Activated naive CD8-positive, alpha-beta T cell treated with anti-CD3 and anti-CD28 coated beads for 36 hours (primary cell): ENCODE measurements at places on chromosomes 4 and X. TPM values are rescaled to one million over a fixed set of nuclear protein-coding genes. Genes with fewer than 3 reads are reported as not detected.

GRCh38 chr4:66000510-66001117 lies 330.3 kb upstream of the EPHA5 start:
- no peak for DNase-seq

DNA sequence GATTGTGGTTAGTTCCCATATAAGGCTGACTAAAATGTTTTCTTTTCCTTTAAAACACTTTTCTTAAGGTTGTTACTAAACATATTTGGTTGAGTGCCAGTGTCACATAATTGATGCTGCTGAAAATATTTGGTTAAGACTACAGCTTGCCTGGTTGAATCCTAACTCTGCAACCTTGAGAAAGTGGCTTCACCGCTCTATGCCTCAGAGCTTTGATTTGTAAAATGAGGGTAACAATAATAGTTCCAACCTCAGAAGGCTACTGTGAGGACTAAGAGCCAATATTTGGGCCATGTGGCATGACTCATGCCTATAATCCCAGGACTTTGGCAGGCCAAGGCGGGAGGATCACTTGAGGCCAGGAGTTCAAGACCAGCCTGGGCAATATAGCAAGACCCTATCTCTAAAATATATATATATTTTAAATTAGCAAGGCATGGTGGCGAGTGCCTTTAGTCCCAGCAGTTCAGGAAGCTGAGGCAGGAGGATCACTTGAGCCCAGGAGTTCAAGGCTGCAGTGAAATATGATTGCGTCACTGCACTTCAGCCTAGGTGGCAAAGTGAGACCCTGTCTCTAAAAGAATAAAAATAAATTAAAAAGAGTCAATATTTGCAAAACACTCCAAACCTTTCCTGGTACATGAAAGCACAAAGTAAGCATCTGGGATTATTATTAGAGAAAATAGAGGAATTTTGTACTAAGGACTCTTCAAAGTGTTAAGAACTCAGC lies 7.1 kb upstream of the NEIL3 start:
- no peak for DNase-seq

DNA sequence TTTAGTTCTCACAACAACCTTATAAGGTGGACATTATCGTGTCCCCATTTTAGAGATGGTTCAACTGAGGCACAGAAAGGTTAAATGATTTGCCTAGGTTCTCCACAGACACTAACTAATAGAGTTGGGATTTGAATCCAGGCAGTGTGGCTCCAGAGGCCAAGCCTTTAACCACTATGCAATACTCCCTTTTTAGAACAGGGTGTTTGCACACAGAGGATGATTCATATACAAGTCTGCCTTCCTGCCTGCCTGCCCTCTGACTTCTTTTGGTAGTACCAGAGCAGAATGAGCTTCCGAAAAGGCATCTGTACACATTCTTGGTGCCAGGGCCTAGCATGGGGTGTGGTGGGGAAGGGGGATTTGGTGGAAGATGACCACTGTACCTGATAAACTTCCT lies 150.8 kb upstream of the ARHGEF9 start:
- no peak for DNase-seq

DNA sequence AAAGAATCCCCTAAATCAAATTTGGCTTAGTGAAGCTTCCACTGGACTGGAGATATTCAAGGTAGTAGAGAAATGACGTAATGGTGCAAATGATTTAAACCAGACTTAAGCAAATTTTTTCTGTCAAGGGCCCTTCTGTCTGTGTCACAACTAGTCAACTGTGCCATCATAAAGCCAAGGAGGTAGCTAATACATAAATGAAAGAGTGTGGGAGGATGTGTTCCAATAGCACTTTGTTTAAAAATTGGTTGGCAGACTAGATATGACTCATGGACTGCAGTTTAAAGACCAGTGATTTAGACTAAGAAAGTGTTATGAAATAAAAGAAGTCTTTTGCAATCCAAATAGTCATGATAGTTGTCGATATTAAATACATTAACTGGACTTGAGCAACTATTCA lies 24.3 kb upstream of the TEX13C start:
- DNase-seq, result no peak

DNA sequence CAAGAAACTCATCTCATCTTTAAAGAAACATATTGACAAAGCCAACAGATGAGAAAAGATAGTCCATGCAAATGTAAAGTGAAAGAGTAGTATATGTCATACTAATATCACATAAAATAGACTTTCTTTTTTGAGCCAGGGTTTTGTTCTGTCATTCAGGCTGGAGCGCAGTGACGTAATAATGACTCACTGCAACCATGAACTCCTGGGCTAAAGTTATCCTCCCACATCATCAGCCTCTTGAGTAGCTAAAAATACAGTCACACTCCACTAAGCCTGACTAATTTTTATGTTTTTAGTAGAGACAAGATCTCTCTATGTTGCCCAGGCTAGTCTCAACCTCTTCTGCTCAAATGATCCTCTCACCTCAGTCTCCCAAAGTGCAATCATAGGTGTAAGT lies 51.8 kb upstream of the TRAM1L1 start:
- no peak for DNase-seq

DNA sequence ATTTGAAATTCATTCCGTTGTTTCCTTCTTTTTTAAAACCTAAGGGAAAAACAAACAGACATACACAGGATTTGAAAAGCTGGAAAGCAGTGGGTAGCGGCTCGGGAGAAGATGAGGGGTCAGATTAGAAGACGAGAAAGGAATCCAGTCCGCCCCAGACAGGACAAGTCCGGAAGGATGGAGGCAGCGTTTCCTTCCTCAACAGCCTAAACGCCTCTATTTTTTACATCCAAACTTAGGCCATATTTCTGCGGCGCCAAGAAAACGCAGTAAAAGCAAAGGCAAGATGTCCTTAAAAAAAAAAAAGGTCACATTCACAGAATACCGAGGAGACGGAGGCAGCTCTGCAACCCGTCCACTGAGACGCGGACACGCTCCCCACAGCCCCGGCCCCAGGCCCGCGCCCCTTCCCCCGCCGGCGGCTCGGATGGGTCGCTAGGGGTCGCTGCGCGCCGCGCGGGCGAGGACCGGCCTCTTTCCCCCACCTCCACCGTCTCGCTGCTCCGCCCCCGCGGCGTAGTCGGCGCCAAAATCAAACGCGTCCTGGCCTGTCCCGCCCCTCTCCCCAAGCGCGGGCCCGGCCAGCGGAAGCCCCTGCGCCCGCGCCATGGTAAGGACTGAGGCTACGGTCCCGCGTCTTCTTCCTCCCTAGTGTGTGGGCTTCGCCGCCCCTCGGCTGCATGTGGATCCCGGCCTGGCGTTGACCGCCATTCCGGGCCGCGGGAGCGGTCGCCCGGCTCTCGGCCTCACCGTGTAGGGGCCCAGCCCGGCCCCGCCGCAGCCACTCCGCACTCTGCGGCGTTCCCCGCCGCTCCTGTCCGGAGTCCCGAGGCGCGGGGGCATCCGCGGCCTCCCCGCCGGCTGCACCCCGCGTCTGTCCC lies at the start of gene MND1:
Gene MND1, plus strand, starts transcription at position 558 of the 881 bp plus-strand sequence. Its CDS starts 50 bp downstream, at position 608.
- peak; percentile 94 for DNase-seq

GRCh38 chrX:6184900-6185515 lies 43.7 kb downstream of the NLGN4X start:
- DNase-seq, result no peak

DNA sequence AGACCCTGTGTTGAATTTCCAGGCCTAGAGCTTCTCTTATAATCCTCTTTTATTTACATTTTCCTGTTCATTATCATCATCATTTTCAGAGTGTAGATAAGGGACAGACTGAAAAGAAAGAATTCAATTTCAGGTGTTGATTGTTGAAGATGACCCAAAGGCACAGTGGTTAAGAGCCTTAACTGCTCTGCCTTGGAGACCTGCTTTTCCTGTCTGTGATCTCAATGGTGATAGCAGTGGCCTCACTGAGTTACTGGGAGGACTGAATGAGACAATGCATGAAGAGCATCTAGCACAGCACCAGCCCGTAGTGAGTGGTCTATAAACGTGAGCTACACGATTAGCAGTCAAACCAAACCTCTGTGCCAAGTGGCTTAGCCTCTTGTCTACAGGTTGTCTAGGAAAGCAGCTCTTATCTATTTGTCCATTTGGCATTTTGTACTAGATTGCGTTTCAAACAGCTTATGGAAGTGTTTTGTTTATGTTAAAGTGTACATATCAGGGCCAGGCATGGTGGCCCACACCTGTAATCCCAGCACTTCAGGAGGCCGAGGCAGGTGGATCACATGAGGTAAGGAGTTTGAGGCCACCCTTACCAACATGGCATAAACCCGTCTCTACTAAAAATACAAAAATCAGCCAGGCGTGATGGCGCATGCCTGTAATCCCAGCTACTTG lies 41.5 kb downstream of the SETD7 start:
- no peak for DNase-seq

GRCh38 chr4:152101556-152102435 lies 341.0 kb upstream of the GATB start:
- no peak for DNase-seq

DNA sequence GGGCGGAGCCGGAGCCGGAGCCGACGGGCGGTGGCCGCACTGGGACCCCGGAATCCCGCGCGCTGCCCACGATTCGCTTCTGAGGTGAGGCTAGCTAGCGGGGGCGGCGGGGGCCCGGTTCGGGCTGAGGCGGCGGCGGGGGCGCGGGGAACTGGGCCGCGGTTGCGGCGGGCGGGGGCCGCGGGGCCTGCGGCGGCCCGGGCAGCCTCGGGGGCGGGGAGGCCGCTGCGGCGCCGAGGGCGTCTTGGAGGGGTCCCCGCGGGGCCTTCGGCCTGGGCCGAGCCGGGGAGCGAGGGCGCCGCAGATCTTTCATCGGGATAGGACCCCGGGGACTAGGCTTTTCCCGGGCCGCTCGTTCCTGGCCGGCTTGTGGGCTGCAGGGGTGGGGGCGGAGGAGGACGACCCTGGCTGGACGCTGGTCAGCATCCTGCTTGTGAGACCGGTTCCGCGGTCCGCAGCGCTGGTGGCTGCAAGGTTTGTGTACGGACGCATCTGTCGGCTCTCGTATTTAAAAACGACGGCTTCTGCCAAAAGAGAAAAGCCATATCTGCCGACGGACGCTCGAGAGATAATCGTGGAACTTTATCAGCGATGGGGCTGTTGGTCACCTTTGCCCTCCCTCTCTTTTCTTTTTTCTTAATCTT lies 419 bp downstream of the ADD1 start:
- DNase-seq, result no peak

DNA sequence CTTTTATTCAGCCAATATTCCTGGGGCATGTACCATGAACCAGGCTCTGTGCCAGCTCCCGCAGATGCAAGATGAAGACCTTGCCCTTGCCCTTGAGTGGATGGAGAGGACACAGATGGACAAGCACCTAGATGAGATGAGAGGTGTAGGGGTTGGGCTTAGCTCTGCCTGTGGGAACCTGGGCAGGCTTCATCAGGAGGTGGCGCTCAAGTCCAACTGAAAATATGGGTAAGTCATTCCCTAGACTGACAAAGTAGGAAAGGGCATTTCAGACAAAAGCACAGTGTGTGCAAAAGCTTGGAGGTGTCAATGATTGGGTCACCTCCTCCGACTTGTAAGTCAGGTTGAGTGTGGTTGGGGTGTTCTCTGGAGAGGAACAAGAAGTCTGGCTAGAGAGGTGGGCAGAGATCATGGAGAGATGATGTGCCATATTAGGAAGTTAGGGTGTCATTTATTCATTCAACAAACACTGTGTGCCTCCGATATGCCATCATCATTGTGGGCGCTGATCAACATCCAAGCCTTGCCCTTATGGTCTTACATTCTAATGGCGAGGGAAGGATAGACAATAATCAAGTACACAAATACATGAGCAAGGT lies 64.6 kb downstream of the ANAPC4 start:
- peak; percentile 6 for DNase-seq

GRCh38 chr4:111267786-111268185 lies 644.9 kb upstream of the PITX2 start:
- DNase-seq, result no peak

DNA sequence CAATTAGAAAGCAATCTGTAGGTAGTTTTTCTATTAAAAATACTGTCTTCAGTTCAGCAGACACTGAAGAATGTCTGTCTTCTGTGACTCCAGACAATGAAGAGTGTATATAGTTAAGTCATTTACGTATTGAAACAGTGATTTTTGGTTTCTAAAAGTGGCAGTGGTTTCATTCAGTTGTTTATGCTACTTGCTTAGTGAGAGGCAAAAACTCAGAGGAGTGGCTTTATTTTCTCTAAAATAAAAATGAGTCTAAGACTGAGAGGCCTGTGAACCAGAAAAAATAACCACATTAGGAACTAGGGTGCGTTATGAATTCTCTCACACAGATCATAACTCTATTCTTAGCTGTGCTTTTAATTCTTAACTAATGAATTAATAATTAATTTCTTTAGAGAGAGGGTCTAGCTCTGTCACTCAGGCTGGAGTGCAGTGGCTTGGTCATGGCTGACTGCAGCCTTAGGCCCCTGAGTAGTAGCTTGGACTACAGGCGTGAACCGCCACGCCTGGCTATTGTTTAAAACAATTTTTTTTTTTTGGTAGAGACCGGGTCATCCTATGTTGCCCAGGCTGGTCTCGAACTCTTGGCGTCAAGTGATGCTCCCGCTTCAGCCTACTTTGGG lies 31.4 kb downstream of the FREM3 start:
- no peak for DNase-seq

- DNase-seq, result no peak
Measured at GRCh38 chr4:34826660-34827059, 1417.7 kb downstream of the ARAP2 start.

DNA sequence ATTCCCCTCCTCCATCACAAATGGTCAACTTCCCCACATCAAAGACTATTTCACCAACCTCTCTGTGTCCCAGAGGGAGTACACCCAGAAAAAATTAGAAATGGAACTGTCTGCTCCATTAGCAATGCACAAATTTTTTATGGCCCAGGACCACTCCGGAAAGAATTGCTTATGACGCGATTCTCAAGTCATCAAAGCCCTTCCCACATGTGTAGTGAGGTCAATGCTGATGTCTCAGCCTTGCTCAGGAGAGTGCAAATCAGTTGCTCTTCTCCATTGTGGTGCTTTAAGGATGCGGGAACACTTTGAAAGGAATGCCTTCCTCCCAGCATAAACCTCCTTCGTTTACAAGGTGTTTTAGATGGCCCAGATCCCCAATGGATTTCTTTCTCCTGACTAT lies 518.3 kb downstream of the PPARGC1A start:
- DNase-seq, result no peak

RASSF6 gene
- not detected for total RNA-seq

ARHGAP24 gene
- 0.62 TPM for total RNA-seq

USP17L5 gene
- total RNA-seq, result not detected

GAGE13 gene
- total RNA-seq, result not detected

FAM9C gene
- total RNA-seq, result not detected

MFAP3L gene
- total RNA-seq, result 2.2 TPM

ZAR1 gene
- total RNA-seq, result not detected

AMOT gene
- total RNA-seq, result 2.3 TPM

ATP6AP2 gene
- 52.8 TPM for total RNA-seq

MAGEC2 gene
- total RNA-seq, result not detected

FRG1 gene
- 60.4 TPM for total RNA-seq
